ENCODE measurements at places on chromosomes 1 and 21.

DNA sequence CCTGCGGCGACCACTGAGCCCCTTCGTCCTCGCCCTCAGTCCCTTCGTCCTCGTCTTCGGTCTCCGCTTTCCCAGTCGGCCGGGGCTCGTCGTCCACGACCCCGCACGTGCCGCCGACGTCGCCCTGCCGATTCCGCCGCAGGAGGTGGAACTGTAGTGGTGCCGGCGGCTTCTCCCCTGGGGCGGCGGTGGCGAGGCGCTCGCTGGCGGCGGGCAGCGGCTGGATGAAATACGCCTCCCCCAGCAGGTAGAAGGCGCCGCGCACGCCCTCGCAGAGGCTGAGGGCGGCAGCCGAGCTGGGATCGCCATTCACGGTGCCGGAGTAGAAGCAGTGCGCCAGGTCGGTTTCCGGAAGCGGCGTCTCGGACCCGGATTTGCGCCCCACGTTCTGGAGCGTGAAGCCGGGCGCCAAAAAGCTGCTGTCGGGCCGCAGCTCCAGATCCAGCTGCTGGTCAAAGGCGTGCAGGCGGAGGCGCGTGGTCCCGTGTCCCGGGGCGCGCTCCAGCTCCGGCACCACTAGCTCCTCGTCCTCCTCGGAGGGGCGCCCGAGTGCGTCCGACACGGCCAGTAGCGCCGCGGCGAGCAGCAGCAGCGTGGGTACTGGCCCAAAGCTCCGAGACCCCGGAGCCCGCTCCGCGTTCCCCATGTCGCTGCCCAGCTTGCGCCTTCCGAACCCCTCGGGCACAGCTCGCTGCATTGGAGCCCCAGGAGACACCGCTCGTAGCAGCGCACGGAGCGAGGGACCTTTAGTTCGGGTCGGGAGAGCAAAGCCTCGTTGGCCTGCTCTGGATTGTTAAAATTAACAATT lies 747 bp downstream of the ADAMTS1 start:
- DNase-seq = no peak

DNA sequence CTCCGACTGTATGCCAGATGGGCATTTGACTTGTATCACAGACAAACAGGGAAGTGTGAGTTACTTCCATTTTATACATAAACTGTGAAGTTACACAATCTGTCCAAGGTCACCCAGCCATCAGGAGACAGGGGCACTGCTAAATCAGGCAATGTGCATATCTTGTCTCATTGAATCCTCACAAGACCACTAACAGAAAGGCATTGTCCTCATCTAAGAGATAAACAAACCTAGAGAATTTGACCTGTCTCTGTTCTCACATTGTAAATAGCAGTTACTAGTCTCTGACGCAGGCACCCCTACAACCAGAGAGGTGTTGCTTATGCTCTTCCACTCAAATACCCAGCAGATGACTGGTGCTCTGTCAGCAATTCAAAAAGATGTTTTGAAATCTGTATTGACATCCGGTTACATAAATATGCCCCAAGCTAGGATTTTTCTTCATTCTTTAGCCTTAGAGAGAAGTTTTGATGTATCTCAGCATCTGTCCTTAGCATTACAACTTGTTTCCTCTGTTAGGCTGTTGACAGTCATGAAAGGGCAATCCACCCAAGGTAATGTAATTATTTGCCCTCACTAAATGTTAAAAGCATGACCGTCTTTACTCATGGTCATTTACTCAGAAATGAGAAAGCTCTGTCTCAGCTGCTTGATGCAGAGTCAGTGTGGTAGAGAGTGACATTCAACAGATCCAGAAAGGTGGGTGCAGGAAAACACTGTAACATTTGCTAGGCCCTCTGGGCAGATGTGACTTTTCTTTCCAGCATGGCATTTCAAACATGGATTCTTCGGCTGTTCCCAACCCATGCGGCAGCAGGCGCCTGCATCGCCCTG lies 51.9 kb upstream of the ZNF326 start:
- DNase-seq = no peak

- DNase-seq = no peak
These were observed 123.4 kb downstream of the AK5 start for GRCh38 chr1:77405186-77405585.

GRCh38 chr21:27062443-27062842 lies 95.6 kb upstream of the ADAMTS5 start:
- no peak for DNase-seq

GRCh38 chr1:4986306-4986705 lies 331.9 kb downstream of the AJAP1 start:
- DNase-seq = no peak

DNA sequence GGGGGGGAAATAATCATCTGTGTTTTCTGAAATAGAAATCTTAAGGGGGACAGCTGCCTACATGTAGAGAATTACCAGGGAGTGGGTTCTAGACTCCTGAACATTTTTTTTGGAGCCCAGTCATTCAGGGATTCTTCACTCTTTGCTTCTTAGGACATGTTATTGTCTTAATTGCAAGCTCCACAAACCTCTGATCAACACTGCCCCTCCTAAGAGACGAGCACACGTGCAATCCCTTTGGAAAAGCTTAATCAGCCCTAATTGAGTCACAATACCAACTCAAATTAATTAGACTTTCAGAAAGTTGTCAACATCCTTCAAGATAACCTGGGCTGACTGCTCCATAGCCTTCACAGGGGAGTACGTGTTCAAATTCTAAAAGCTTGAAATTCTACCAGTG lies 21.4 kb downstream of the RGS8 start:
- DNase-seq = no peak

DNA sequence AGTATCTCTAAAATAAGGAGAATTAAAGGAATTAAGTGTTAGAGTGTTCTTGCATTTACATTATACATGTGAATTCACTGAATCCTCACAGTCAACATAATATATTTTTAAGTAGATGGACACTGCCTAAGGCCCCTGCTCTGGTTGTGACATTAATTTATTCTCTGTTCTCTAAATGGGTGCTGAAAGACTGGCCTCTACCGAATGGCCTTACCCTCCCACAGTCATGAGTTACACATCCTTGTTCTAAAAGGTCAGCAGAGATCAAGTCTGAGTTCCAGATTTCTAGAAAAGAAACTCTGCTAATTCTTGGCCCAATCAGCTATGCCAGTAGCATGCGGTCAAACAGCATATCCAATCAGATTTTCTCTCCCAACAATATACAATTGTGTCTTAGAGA lies 193.2 kb downstream of the TM2D1 start:
- no peak for DNase-seq

GRCh38 chr1:55384637-55385036 lies 169.5 kb upstream of the USP24 start:
- no peak for DNase-seq

DNA sequence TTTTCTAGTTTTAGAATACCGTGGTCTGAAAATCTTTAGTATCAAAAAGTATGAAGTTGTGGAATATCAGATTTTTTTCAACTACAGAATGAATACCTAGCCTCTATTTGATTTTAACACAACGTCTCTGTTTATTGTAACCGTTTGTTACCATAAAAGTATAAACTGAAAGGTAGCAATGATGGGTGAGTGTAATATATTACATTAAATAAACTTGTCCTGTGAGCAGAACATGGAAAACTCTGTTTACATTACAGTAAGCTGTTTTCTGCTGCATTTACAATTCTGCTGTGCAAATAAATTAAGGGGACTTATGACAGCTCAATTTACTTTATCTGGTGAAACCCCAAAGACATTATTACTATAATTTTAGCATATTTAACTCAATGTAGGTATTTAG lies 62.5 kb downstream of the CHRM3 start:
- DNase-seq = no peak

DNA sequence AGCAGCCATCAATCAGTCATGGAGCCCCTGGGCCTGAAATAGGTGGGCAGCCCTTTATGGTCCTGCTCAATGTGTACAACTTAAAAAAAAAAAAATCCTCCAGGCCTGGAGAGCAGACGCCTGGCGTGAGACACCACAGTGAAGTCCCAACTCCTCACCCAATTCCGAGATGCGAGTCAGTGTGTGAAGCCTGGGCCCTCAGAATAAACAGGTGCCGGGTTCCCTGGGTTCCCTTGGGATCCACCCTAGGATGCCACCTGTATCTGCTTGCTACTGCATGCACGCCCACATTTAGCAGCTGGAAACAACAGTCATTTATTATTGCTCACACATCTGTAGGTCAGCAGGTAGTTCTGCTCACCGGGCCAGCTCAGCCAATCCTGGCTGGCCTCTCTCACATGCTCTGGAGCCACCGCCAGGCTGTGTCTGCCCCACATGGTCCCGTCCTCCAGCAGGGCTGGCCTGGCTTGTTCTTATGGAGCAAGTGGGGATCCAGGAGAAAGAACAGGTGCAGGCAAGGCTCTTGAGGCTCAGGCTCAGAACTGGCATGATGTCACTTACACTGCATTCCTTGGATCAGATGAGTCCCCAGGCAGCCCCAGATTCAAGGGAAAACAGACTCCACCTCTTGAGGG lies 172.7 kb downstream of the NPHP4 start:
- no peak for DNase-seq

- DNase-seq = no peak
These were observed 14.0 kb upstream of the GBP5 start for GRCh38 chr1:89286549-89287180.

GRCh38 chr21:14403681-14404318 lies 20.9 kb upstream of the HSPA13 start:
- no peak for DNase-seq

DNA sequence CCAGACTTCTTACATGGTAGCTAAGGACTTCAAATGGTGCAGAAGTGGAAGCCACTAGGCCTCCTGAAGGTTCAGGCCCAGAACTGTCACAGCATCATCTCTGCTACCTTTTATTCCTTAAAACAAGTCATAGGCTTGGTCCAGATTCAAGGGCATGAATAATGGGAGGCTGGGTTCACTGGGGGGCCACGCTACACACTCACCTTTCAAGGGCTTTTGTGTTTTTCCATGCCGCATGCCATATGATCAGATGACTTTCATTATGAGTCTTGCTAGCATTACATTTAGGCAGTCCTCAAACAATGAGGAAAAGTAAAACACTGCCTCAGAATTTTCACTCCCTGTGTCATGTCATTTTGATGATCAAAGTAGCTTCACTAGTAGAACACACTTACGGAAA lies 83.4 kb downstream of the VPS26C start:
- DNase-seq = no peak

DNA sequence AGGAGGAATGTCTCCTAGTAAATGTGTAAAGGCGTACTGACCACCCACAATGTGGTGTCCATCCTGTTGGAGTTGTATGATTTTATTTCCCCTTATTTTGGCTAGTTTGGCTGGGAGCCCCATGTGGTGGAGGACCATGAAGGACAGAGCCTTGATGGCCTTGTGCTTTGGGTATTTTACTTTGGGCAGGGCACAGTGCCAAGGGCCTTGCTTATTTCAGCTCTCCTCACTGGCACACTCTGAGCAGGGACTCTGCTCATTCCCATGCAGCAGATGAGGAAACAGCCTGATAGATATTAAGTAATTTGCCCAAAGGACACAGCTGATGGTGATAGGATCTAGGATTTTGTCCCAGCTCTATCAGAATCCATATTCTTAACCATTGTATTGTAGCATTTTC lies 50.2 kb downstream of the SMYD2 start:
- no peak for DNase-seq

GRCh38 chr1:5430911-5431697 lies 561.1 kb downstream of the NPHP4 start:
- DNase-seq = no peak

GRCh38 chr1:1179346-1179982 lies 5.8 kb downstream of the TTLL10 start:
- DNase-seq = no peak

DNA sequence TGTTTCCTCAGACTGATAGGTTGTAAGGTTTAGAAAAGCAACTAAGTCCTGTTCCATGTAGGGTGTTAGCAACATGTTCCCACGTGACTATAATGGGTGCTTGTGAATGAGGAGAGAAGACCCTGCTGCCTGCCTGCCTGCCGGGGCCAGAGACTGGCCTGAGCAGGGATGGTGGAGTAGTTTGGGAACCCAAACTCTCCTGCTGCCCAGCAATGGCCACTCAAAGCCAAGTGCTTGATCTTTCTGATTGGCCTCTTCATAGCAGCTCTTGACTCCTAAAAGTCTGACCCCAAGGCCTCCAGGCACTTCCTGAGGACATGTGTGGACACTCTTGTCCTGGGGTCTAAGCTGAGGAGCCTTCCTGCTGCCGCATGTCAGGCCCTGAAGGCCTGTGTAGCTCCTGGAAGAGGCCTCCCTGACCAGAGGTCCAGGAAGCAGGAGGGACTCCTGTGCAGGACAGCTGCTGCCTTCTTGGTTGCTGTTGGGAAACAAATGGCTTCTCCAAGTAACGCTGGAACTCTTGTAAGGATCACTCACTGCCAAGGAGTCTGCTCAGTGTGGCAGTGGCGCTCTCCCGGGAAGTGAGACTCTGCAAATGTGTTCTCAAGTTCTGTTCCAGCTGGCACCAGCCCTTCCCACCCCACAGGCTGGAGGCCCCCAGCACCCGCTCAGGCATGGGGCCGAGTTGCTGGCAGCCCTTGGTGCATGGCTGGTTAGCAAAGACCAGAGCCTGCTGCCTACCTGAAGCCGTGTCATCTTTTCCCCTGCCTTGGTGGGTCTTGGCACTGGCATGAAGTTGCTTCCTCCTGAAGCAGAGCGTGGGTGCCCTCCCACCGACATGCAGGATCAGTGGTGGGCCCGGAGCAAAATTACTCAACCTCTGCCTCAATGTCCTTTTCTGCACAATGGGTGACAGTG lies 35.5 kb downstream of the MAN1C1 start:
- no peak for DNase-seq

GRCh38 chr1:101431956-101432510 lies 195.2 kb downstream of the S1PR1 start:
- no peak for DNase-seq

GRCh38 chr21:42414928-42415769 lies 11.4 kb downstream of the UBASH3A start:
- peak; percentile 74 for DNase-seq

DNA sequence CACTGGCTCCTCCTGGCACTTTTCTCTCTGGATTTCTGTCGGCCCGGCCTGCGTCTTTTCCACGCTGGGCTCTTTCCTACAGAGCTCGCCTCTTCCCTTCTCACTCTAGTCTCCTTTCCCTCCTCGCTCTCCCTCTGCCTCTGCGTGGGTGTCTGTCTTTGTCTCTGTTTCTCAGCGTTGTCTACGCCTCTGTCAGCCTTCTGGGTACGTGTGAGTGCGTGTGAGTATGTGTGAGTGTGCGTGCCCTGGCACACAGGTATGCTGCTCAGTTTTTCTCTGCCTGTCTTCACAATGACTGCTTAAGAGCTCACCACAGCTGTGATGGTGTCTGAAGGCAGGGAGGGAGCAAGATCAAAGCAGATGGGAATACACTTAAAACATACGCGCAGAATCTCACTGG lies 77.7 kb downstream of the KIRREL1 start:
- DNase-seq = no peak

Measured in activated effector memory CD4-positive, alpha-beta T cell treated with Interleukin-2 at 50 U/mL for 16 hours (primary cell).